ENCODE measurements at places on chromosomes 1 and 21.

DNA sequence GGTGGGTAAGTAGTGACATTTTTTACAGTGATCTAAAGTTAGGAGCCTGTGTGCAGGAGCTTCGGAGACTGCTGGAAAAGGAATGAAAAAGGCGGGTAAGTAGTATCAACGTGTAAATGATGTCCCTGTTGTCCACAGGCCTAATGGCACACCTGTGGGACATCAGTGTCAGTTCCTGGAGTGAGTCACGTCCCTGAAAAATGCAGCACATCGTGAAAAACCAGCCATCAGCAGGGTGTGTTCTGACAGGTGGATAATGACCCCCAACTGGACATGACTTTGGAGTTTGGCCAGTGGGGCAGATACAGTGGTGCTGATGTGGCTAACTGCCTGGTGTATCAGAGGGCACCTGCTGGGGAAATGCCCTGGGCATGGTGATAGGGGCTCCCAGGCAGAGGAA is 12.0 kb upstream of the PRDM15 start:
- DNase-seq = no peak

DNA sequence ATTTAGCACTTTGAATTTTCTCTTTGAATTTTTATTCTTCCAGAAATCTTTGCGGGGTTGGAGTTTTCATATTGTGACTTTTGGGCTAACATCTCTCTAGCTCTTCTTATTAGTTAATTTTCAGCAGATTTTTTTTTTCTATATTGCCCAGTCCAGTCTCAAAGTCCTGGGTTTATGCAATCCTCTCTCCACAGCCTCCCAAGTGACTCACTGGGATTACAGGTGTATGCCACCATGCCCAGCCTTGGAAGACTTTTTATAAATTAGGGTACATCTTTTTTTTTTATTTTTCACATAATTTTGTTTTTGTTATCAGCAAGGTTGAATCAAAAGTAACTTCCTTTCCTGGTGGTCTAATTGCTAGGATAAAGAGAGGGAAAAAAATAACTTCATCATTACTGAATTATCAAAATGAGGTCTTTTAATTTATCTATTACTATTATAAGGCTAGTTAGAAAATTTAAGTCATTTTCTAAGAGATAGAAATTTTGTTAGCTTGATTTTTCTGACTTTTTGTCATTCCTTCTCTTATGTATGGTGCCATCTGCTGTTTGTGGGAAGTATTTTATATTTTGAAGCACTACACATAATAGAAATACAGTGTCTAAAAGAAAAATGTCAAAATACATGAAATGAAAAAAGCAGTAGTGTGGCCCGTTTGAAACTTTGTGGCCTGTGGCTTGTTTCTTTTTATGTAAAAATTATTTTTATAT is 273.4 kb upstream of the CACYBP start:
- no peak for DNase-seq

DNA sequence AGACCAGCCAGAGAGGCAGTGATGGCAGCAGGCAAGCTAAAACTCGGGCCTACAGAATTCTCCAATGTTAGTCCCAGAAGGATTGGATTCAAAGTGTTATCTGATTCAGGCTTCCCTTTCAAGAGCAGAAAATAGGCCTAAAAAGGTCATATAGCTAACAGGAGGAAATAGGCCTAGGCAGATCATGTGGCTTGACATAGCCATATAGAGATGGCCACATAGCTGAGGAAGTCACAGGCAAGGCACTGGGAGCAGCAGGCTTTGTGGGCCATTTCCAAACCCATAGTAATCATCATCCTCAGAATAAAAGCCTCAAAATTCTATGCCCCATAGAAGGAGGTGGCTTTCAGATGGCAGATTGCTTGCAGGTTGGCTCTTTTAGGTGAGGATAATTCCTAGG is 29.0 kb upstream of the LMO4 start:
- DNase-seq = no peak

GRCh38 chr1:154499446-154499845 is 2.6 kb upstream of the TDRD10 start:
- DNase-seq = no peak

DNA sequence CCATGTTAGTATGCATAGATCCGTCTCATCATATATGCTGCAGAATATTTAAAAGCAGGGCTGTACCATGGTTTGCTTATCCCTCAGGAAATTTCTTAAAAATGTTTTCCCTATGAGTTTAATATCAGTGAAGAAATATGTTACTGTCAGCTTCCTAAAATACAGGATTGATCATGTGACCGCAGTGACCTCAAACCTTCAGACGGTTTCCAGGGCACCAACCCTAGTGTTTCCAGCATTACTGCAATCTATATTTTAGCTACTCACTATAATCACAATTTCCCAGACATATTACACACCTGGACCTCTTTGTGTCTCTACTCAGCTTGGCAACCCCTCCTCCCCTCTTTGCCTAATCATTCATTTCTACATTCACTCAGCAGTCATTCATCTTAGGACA is 7.7 kb upstream of the SDHB start:
- no peak for DNase-seq

DNA sequence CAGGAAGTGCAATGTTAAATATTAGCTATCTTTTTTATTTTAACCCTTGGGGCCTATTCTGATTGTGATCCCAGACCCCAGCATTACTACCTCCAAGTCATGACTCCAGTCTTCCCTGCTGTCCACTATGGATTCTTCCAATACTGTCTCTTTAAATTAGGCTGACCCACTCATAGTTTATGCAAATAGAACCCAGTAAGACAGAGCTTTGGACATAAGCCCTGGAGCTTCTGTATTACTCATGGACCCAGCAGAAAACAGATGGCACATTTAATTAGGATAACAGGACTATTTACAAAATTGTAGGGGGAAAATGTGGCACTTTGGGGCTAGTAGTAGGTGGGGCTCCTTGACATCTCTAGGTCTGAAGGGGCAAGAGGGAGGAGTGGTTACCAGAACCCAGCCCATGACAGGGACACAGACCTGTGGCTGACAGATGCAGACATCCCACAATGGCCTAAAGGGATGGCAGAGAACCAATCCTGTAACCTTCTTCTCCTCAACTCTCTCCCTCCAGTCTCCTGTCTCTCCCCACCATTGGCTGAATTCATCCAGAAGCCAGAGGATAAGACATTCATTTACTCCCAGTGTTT is 233.5 kb downstream of the OMA1 start:
- DNase-seq = no peak

DNA sequence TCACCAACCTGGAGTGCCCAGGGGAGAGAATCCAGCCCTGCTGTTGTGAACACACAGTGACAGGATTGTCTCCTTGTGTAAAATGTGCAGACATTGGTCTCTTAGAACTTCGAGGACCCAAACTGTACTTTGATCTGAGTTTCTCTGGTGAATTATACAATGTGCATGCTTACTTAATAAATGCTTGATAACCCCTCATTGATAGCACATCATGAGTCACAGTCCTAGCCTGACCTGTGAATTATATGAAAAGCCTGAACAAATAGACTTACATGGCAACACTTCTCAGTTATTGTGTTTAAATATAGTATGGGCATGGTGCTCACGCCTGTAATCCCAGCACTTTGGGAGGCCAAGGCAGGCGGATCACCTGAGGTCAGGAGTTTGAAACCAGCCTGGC is 22.6 kb downstream of the IFNGR2 start:
- DNase-seq = no peak

DNA sequence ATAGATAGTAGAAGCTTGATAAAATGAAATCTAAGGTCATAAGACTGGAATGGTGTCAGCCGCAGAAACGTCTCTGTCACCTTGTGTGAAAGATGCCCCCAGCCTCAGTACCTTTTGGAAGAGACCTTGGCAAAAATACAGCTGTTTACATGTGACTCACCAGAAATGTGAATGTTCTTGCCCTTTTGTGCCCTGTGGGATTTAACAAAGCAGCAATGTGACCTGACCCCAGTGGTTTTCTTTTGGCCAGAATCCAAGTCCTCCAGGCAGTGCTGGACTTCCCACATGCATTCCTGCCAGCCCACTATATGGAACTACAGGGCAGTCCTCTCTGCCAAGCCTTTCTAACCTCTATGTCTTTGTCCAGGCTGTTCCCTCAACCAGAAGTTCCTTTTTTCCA is 27.2 kb upstream of the LRRC8C start:
- no peak for DNase-seq

DNA sequence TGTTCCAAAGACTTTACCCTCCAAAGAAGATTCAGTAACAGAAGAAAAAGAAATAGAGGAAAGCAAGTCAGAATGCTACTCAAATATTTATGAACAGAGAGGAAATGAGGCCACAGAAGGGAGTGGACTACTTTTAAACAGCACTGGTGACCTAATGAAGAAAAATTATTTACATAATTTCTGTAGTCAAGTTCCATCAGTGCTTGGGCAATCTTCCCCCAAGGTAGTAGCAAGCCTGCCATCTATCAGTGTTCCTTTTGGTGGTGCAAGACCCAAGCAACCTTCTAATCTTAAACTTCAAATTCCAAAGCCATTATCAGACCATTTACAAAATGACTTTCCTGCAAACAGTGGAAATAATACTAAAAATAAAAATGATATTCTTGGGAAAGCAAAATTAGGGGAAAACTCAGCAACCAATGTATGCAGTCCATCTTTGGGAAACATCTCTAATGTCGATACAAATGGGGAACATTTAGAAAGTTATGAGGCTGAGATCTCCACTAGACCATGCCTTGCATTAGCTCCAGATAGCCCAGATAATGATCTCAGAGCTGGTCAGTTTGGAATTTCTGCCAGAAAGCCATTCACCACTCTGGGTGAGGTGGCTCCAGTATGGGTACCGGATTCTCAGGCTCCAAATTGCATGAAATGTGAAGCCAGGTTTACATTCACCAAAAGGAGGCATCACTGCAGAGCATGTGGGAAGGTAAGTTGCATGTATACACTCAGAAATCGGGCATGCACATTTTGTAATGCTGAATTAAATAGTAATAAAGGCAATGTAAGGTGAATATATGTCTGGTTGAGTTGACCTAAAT is 97.2 kb downstream of the ZFYVE9 start:
- DNase-seq = no peak

GRCh38 chr1:164590592-164590991 is 31.6 kb downstream of the PBX1 start:
- DNase-seq = no peak

DNA sequence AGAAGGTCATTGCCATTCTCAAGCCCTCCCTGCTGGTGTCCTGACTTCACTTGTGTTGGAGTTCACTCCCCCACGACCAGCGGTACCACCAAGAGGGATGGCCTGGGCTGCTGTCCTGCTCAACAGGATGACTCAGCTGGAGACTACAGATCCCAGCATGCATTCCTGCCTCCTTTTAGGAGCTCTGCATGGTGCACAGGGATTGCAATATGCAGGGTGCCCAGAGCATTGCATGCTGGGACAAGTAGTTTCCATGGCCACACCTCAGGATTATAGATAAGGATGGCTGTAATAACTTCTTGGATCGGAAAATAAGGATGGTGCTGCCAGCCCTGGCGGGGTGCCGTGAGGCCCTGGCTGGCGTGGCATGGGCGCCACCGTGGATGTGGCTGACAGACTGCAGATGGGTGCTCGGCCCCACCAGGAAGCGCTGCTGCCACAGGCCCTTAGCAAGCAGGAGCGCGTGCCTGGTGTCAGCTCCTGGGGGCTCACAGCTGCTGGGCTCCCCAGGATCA is 150.0 kb downstream of the CASZ1 start:
- no peak for DNase-seq

DNA sequence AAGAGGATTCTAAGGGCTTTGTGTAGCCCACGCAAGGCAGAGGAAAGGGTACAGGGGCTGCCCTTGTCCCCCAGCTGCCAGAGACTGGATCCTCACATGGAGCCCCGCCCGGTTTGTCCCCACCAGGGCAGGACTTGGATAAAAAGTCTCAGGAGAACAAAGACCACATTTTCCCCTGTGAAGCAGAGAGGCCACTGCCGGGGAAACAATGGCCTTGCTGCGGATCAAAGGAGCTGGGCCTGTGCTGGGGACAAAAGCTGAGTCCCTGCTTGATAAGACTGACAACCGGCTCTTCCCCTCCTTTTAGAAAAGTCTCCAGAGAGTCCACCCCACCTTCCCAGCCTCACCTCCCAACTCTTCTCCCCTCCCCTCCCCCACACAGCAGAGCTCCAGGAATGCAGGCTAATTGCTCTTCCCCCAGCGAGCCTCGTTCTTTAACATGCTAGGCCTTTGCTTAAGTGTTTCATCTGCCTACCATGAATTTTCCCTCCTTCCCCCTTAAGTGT is 142.4 kb downstream of the PLPP3 start:
- no peak for DNase-seq

DNA sequence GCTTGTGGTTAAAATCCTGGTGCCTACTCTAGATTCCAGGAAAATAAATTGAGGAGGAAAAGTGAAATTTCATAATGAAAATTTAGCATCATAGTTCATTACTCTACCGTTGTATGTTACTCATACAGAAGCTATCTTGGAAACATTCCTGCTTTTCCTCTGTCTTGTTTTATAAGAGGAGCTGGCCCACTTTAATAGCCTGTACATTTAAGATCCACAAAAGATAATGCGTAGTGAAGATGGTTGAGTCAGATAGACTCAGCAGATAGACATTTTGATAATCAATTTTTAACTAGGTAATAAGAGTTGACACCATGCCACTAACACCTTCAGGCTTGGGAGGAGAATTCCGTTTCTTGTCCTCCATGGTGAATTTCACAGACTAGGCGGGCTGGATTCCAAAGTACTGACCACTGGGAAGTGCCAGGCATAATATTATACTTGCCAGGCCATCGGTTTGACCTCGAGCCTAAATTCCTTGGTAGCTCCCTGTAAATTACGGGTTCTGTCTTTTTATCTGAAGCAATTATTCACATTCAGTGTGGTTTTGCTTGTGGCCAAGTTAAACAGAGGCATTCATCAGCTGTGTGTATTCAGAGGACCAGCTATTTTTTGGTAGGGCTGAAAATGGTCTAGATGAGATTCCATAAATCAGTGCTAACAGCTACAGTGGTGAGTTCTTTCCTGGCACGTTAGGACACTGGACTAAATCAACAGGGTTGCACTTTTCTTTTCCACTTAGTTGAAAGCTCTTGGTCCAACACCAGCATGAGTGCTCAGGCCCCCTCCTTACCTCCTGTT is 111.9 kb upstream of the KAZN start:
- no peak for DNase-seq

GRCh38 chr21:33196941-33197374 is 32.8 kb upstream of the IFNAR2 start:
- DNase-seq = peak; percentile 43

DNA sequence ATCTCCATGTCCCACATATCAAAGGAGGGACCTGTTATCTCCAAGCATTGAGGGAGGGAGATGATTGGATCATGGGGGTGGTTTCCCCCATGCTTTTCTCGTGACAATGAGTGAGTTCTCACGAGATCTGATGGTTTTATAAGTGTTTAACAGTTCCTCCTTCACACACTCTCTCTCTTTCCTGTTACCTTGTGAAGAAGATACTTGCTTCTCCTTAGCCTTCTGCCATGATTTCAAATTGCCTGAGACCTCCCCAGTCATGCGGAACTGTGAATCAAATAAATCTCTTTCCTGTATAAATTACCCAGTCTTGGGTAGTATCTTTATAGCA is 91.6 kb downstream of the DDAH1 start:
- DNase-seq = no peak

- DNase-seq = no peak
Observed at GRCh38 chr1:68355614-68356013, 94.1 kb downstream of the RPE65 start.

- no peak for DNase-seq
Observed at GRCh38 chr1:202240956-202241355, 47.4 kb downstream of the LGR6 start.

GRCh38 chr1:2204415-2205190 is 10.0 kb upstream of the FAAP20 start:
- no peak for DNase-seq

- no peak for DNase-seq
Observed at GRCh38 chr1:161197560-161198193, 1.2 kb downstream of the ADAMTS4 start.
